ENCODE measurements at places on chromosomes 1 and 21. TPM values are rescaled to one million over a fixed set of nuclear protein-coding genes. Genes with fewer than 3 reads are reported as not detected.

Gene C1orf185
- not detected for total RNA-seq

Gene CYP4Z1
- not detected for total RNA-seq

Gene SHISAL2A
- total RNA-seq = not detected

Gene KCND3
- 0.05 TPM for total RNA-seq

All from A549 treated with CORT108297 at 1 μM for 4 hours (cell line).